Neural progenitor cell (in vitro differentiated cells): ENCODE measurements at places on chromosomes 12 and 14.

DNA sequence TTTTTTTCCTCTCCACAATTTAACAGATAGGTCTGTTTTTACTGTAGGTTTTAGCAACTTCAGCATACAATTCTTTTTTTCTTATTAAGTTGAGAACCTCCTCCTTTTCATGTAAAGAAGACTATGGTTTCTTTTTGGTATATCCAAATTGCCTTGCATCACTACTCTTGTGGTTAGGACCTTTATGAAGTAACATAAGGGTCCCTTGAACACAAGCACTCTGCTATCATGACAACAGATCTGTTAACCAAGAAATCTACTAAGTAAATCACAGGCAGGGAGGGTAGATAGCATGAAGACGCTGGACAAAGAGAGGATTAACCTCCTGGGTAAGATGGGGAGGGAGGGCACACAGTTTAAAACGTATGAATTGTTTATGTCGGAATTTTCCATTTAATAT, 380.6 kb downstream of the CCDC91 start:
- H3K36me3 ChIP-seq: no peaks in the 10 kb centered on the region
- H3K27me3 ChIP-seq: no peaks in the 10 kb centered on the region
- H3K4me3 ChIP-seq: no peak overlapping the region
- no peaks in the 10 kb centered on the region for H3K4me1 ChIP-seq
- no peak overlapping the region for H3K27ac ChIP-seq

- no peak overlapping the region for H3K27ac ChIP-seq
- H3K4me1 ChIP-seq: no peaks in the 10 kb centered on the region
- no peaks in the 10 kb centered on the region for H3K27me3 ChIP-seq
- H3K36me3 ChIP-seq: no peaks in the 10 kb centered on the region
These were observed 123.5 kb upstream of the BCL2L14 start for GRCh38 chr12:11947213-11947612.

DNA sequence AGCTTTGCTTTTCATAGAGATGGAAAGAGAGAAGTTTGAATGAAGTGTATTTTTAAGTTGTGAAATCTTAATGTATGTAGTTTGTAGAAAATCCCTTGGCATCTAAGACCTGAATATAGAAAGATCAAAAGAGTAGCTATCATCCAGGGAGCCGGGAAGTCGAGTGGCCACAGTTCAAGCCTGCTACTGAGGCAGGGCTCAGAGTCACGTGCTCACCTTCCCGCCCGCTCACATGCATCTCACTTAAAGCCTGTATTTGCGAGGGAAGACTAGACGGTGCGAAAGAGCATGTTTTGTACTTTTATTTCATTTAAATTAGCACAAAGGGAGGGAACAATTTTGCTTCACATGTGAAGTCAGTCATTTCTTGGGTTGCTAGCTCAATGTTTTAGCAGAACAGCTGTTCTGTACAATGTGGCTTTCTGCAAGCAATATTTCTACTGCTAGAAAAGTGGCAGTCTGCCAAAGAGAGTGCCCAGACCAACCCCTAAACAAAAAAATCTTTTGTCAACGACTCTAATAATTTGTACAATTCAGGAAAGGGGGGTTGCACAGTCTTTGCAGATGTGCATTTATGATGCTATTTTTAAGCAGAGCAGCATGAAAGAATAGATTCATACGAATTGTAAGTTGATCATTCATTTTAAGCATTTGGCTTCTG, 290.7 kb downstream of the NPAS3 start:
- no peak overlapping the region for H3K4me3 ChIP-seq
- peaks cover 9% of the 10 kb centered on the region for H3K4me1 ChIP-seq
- no peak for DNase-seq
- no peaks in the 10 kb centered on the region for H3K27me3 ChIP-seq
- H3K27ac ChIP-seq: no peak overlapping the region
- no peaks in the 10 kb centered on the region for H3K36me3 ChIP-seq

DNA sequence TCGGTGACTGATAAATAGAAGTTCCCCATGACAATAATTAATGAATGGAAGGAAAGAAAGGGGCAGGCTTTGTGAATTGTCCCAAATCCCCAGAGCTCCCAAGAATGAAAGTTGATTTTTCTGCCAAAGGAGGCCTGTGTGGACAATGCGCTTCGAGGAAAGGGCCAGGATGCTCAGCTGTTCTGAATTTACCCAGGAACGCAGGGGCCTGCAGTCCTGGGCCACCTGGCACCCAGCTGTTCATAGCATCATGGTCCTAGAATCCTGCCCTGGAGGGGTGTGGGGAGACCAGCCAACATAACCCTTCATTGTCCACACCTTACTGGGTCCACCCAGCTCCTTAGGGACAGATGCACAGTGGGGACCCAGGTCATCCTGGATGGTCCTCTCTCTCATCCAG, 587.5 kb downstream of the BCL11B start:
- no peaks in the 10 kb centered on the region for H3K36me3 ChIP-seq
- no peak overlapping the region for H3K27ac ChIP-seq
- H3K4me3 ChIP-seq: no peak overlapping the region
- H3K27me3 ChIP-seq: no peaks in the 10 kb centered on the region
- no peak for DNase-seq

- H3K36me3 ChIP-seq: no peaks in the 10 kb centered on the region
- H3K4me3 ChIP-seq: no peak overlapping the region
- H3K4me1 ChIP-seq: no peaks in the 10 kb centered on the region
- no peaks in the 10 kb centered on the region for H3K27me3 ChIP-seq
- peak; percentile 12 for DNase-seq
- H3K27ac ChIP-seq: no peak overlapping the region
These were observed 106.9 kb upstream of the TMEM233 start for GRCh38 chr12:119486599-119487154.

GRCh38 chr14:76051717-76052465, 66.3 kb downstream of the IFT43 start:
- no peak overlapping the region for H3K27ac ChIP-seq
- no peaks in the 10 kb centered on the region for H3K27me3 ChIP-seq
- H3K4me1 ChIP-seq: no peaks in the 10 kb centered on the region
- no peak overlapping the region for H3K4me3 ChIP-seq
- DNase-seq: no peak

GRCh38 chr12:132578118-132578517, 32.3 kb downstream of the LRCOL1 start:
- DNase-seq: no peak
- peaks cover 31% of the 10 kb centered on the region for H3K27me3 ChIP-seq
- H3K27ac ChIP-seq: no peak overlapping the region
- H3K36me3 ChIP-seq: no peaks in the 10 kb centered on the region
- H3K4me3 ChIP-seq: no peak overlapping the region

- peaks cover 46% of the 10 kb centered on the region for H3K27me3 ChIP-seq
- DNase-seq: peak; percentile 88
- H3K4me3 ChIP-seq: peak overlapping the region; percentile 58
- H3K4me1 ChIP-seq: peaks cover 16% of the 10 kb centered on the region
- no peak overlapping the region for H3K27ac ChIP-seq
- no peaks in the 10 kb centered on the region for H3K36me3 ChIP-seq
These were observed 23.0 kb upstream of the GPR132 start for GRCh38 chr14:105087963-105088811.

- no peak for DNase-seq
- H3K27me3 ChIP-seq: no peaks in the 10 kb centered on the region
- no peak overlapping the region for H3K27ac ChIP-seq
These were observed 107.8 kb downstream of the DUSP6 start for GRCh38 chr12:89244536-89244935.

- no peaks in the 10 kb centered on the region for H3K27me3 ChIP-seq
- no peaks in the 10 kb centered on the region for H3K4me1 ChIP-seq
- peaks cover 9% of the 10 kb centered on the region for H3K36me3 ChIP-seq
- H3K27ac ChIP-seq: no peak overlapping the region
- DNase-seq: no peak
- H3K4me3 ChIP-seq: no peak overlapping the region
These were observed 23.3 kb upstream of the EAPP start for GRCh38 chr14:34562776-34563150.

DNA sequence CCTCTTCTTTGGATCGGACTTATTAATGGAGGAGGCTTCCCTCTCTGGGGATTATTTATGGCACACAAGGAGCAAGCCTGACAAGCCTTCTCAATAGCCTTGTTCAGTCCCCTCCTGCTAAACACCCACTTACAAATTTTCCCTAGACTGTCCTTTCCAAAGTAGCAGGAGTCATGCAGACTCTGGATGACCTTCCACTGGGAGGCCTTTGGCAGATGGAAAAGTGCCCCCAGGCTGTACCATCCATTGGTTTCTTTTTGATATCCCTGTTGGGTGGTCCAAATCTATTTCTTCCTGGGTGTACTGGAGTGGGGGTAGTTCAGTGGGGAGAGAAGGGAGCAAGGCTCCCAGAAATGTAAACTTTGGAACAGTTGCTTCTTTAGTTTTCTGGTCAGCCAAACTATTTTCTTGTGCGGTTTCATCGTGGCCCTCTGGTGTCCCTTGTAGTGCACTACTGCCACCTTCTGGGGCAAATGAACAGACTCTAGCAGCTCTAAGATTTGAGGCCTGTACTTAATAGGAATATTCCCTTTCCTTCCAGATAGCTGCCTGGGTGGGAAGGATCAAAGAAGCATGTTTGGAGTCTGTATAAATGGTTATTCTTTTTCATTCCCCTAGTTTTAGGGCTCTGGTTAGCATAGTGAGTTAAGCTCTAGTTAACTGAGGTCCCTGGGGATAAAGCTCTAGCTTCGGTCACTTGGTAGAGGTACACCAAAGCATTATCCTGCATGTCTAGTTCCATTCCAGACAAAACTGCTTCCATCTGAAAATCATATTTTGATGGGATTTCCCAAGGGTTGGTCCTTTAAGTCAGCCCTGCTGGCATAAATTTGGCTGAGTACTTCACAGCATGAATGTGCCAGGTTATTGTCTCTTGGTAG, 409.5 kb downstream of the SLC6A15 start:
- H3K27me3 ChIP-seq: no peaks in the 10 kb centered on the region
- H3K27ac ChIP-seq: no peak overlapping the region
- H3K4me1 ChIP-seq: no peaks in the 10 kb centered on the region
- H3K36me3 ChIP-seq: no peaks in the 10 kb centered on the region
- no peak overlapping the region for H3K4me3 ChIP-seq

DNA sequence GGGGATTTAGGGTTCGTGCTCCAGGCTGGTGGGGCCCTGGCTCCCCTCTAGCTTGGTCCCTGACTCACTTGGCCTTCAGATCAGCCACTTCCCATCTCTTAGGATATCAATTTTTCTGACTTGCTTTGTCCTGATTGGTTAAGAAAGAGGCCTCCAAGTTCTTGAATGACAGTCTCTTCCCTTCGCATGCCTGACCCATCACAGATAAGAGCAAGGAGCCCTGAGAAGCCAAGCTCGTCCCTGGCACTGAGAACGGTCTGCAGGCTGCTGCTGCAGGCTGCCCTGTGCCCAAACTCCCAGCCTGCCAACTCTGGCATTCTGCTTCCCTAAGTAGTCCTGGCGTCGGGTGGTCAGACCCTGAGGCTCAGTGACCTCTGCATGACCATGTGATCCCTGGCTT, 794 bp upstream of the LRTM2 start:
- H3K4me1 ChIP-seq: peaks cover 20% of the 10 kb centered on the region
- peak; percentile 14 for DNase-seq
- H3K27ac ChIP-seq: no peak overlapping the region
- H3K36me3 ChIP-seq: no peaks in the 10 kb centered on the region

DNA sequence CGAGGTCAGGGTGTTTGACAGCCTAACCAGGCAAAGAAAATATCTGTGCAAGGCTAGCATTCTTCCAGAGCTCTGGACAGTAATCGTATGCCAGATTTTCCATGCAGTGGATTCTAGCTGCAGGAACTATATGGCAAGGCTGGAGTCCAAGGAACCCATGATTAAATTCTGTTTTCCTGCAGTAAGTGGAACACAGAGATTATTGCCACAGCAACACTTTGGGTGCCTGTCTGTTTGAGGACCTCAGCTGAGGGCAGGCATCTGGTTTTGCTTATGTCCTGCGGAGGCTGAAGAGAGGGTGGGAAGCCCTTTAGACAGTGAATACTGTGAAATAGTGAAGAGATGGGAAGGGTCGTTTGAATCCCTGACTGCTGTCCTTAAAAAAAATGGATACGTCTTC, 104.4 kb downstream of the DAD1 start:
- H3K27ac ChIP-seq: no peak overlapping the region
- H3K4me1 ChIP-seq: peaks cover 44% of the 10 kb centered on the region
- no peak overlapping the region for H3K4me3 ChIP-seq
- H3K36me3 ChIP-seq: no peaks in the 10 kb centered on the region
- no peaks in the 10 kb centered on the region for H3K27me3 ChIP-seq
- no peak for DNase-seq

GRCh38 chr12:47020211-47020821, 59.1 kb upstream of the PCED1B start:
- H3K4me1 ChIP-seq: no peaks in the 10 kb centered on the region
- no peak for DNase-seq
- H3K36me3 ChIP-seq: no peaks in the 10 kb centered on the region
- no peaks in the 10 kb centered on the region for H3K27me3 ChIP-seq

DNA sequence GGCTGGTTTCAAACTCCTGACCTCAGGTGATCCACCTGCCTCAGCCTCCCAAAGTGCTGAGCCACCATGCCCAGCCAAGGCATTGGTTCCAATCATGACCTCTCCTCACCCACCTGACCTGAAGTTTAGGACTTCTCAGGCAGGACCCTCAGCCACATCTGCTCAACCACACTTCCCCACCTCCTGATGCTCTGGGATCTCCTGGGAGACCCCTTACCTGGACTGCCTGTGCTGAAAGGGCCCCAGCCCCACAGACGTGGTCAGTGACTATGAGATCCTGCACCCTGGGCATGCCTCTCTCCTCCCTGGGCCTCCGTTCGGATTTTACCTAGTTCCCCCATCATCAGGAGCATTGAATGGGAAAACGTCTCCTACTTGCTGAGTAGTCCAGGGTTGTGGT, 18.0 kb downstream of the GSC start:
- H3K27me3 ChIP-seq: peaks cover 6% of the 10 kb centered on the region
- H3K4me1 ChIP-seq: peaks cover 40% of the 10 kb centered on the region
- DNase-seq: no peak
- no peak overlapping the region for H3K4me3 ChIP-seq
- no peak overlapping the region for H3K27ac ChIP-seq
- no peaks in the 10 kb centered on the region for H3K36me3 ChIP-seq

DNA sequence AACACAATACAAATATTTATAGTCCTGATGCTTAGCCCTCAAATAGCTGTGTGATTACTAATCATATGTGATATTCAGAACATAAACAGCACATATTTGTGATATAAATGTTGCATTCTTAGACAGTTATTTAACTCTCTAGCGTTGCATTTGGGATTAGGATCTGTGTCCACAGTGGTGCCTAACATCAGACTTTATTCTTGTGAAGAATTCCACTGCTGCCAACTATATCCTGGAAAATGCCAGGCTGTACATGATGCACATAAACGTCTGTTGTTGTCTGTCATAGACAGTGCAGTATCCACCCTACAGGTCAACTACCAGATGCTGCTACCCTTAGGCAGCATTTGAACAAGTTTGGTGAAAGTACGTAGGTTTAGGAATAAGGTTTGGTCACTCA, 39.0 kb downstream of the SLC38A4 start:
- H3K27ac ChIP-seq: no peak overlapping the region
- no peaks in the 10 kb centered on the region for H3K36me3 ChIP-seq
- H3K4me3 ChIP-seq: no peak overlapping the region
- no peak for DNase-seq
- no peaks in the 10 kb centered on the region for H3K27me3 ChIP-seq

- peaks cover 6% of the 10 kb centered on the region for H3K4me1 ChIP-seq
- no peaks in the 10 kb centered on the region for H3K36me3 ChIP-seq
- no peaks in the 10 kb centered on the region for H3K27me3 ChIP-seq
- no peak overlapping the region for H3K4me3 ChIP-seq
- DNase-seq: no peak
- no peak overlapping the region for H3K27ac ChIP-seq
These were observed 87.3 kb downstream of the TMX1 start for GRCh38 chr14:51327376-51327775.

GRCh38 chr14:90828642-90829487, 12.6 kb upstream of the TTC7B start:
- no peak overlapping the region for H3K27ac ChIP-seq
- H3K36me3 ChIP-seq: no peaks in the 10 kb centered on the region
- H3K4me3 ChIP-seq: no peak overlapping the region
- H3K4me1 ChIP-seq: no peaks in the 10 kb centered on the region

GRCh38 chr14:28742171-28742846, 24.3 kb upstream of the FOXG1 start:
- no peak overlapping the region for H3K27ac ChIP-seq
- no peak for DNase-seq
